Left renal cortex interstitium (tissue), 4 donors: ENCODE measurements at places on chromosomes 6 and 20. TPM values are rescaled to one million over a fixed set of nuclear protein-coding genes. Genes with fewer than 3 reads are reported as not detected.

- no peak for DNase-seq
Observed at GRCh38 chr20:14518648-14519047, 181.2 kb upstream of the FLRT3 start.

GRCh38 chr20:48563191-48563870, 264.5 kb downstream of the PREX1 start:
- no peak for DNase-seq

DNA sequence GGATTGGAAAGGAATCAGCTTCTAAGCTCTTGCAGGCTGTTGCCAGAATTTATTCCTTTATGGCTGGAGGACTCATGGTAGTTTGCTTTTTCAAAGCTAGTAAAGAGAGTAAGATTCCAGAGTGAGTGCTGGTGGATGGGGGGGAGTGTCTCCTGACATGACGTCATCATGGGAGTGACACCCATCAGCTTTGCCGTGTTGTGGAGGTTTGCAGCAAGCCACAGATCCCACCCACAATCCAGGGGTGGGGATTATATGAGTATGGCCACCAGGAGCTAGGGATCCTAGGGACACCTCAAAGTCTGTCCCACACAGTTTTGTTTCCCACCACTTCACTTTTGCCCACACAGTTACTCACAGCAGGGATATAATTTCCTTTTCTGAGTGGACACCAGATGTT, 28.7 kb upstream of the PMEPA1 start:
- no peak for DNase-seq

GRCh38 chr6:46979206-46979605, 57.5 kb upstream of the ADGRF5 start:
- DNase-seq: no peak

DNA sequence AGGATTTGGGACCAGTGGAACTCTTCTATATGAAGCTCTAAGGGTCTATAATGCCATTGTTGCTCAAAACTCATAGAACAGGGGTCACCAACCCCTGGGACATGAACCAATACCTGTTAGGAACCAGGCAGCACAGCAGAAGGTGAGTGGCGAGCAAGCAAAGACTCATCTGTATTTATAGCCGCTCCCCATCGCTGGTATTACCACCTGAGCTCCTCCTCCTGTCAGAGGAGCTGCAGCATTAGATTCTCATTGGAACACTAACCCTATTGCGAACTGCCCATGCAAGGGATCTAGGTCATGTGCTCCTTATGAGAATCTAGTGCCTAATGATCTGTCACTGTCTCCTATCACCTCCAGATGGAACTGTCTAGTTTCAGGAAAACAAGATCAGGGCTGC, 237.5 kb downstream of the C6orf118 start:
- no peak for DNase-seq

DNA sequence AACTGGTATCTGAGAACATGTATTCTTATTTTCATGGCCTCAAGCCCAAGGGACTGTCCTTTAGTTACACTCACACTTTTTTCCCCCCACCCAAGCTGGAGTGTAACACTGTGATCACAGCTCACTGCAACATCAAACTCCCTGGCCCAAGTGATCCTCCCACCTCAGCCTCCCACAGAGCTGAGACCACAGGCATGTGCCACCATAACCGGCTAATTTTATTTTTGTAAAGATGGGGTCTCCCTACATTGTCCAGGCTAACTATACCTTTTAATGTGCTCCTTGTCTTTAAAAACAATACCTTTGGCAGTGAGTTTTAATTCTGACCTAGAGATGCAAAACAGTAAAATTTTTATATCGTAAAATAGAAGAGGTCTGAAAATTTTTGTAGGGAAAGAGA, 48.2 kb upstream of the FAM83C start:
- no peak for DNase-seq

- no peak for DNase-seq
Observed at GRCh38 chr6:51342393-51342792, 523.7 kb downstream of the TFAP2B start.

DNA sequence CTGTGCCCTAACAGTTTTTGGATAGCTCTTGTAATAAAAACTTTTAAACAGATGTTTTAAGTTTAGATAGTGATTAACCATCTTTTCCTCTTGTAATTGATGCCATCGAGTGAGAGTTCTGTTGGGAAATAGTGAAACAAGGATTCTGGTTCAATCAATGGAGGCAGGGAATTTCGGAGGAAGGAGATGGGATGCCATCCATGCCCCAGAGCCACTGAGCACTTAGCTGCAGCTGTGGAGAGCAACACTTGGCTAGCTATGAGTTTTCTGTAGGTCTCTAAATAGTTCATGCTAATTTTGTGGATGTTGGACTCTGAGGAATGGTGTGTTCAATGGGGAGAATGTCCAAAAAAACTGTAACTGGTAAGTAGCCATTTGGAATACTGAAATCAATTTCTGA, 16.7 kb downstream of the CBFA2T2 start:
- DNase-seq: no peak

Gene SIRPB1
- polyA plus RNA-seq: 1.5 TPM

Gene OARD1
- 71.3 TPM for polyA plus RNA-seq

Gene CD40
- polyA plus RNA-seq: 4.4 TPM
